Activated CD4-positive, alpha-beta T cell treated with anti-CD3 and anti-CD28 coated beads for 1 hour (primary cell): ENCODE measurements at places on chromosomes 2 and 18.

DNA sequence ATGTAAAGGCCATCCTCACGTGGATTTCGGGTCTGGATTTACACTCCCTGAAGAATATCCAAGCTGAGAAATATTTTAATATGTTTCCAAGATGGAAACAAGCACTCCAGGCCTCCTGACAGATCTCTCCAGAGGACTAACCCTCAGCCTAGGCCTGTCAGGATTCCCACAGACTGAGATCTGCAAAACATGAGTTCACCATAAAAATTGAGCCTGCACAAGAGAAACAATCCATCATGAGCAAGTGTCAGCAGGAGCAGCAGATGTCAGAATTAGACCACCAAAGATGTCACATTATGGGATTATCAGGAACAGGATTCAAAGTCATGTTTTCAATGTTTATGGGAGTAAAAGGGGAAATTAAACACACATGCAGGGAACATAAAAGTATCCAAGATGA lies 191.3 kb downstream of the TFCP2L1 start:
- DNase-seq: no peak

DNA sequence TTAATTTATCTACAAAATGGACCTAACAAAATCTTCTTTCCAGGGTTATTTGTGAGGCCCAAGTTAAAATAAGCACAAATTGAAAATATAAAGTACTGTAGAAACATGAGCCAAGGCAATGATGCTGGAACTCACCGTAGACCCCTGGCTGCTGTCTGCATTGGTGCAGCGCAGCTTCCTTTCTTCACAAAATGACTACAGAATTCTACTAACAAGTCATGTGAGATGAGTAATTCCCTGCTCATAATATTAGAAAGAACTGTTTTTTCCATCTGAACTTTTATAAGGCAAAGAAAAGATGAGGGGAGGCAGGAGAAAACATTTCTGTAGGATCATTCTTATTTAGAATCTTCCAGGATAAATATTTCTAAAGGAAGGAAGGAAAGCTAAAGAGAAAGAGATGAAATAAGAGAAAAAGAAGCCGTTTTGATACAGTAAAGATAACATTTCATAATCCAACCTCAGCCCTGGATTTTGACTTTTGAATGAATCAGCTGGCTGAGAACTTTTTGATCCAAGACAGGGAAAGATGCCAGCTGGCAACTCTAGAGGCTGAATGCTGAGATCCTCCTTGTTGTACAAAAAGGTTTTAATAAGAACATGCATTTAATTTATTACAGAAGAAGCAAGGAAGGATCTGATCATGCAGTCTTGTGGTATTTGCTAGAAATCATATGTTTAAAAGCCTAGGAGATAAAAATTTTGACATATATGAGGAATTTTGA lies 183.9 kb upstream of the KLHL14 start:
- DNase-seq: no peak

GRCh38 chr2:206543073-206543472 lies 99.2 kb upstream of the FAM237A start:
- DNase-seq: no peak

DNA sequence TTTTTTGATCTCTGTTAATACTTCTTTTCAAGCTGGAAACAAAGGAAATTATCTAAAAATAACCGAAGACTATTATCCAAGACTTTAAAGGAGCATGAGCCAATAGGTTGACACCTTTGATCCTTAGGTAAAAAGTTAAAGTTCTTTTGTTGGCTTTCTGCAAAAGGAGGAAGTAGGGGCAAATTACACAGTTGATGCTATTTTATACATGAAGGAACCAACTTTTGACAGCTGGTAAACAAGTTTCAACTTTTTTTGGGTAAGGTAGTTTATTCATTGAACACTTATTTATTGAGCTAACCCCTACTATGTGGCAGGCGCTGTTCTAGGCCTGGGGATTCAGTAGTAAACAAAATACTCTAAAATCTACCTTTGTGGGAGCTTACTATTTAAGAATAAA lies 66.6 kb upstream of the ZEB2 start:
- no peak for DNase-seq

GRCh38 chr2:149858216-149858615 lies 270.6 kb upstream of the MMADHC start:
- DNase-seq: no peak

GRCh38 chr2:109530712-109531111 lies 83.1 kb downstream of the SEPTIN10 start:
- DNase-seq: no peak

DNA sequence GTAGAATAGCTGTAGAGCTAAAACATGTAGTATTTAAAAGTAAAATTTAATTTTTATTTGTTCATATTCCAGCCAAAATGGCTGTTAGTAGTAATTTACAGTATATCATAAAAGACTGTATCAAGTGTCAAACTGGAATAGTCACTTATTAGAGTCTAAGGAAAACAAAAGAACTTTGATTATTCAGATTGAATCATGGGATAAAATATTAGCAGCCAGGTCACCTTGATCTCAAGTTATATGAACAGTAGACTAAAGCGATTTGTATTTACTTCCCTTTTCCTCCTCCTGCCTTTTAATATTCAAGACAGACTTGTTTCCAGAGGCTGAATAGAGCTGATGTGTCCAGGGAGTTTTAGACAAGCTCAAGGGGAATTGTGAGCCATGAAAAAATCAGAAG lies 54.4 kb downstream of the PMAIP1 start:
- no peak for DNase-seq

DNA sequence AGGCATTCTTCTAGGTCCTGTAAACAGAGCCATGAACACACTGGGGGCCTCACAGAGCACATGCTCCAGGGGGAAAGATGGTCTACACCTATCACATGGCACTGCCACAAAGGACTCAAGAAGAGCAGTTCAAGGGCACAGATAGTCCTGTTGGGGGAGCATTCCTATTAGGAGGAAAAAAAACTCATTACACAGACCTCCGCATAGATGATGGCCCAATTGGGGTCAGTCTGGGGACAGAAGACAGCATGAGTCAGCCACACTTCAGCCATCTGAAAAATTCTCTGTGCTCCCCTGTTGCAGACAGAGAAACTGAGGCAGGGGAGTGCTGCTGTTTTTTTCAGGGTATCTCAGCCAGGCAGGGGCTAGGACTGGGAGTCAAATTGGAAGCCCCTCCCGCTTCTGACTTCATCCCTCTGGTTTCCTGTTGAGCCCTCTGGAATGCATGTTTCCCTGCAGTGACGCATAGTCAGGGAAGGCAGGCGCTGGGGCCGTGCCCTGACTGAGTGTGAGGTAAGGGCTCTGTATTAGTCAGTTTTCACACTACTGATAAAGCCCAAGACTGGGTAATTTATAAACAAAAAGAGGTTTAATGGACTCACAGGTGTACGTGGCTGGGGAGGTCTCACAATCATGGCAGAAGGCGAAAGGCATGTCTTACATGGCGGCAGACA lies 67.9 kb downstream of the RHOB start:
- no peak for DNase-seq

- no peak for DNase-seq
These were observed 9.0 kb downstream of the CCDC68 start for GRCh38 chr18:54950221-54950620.

- no peak for DNase-seq
These were observed 102.7 kb upstream of the ARHGAP15 start for GRCh38 chr2:143026411-143027054.

GRCh38 chr2:239930378-239930777 lies 94.8 kb downstream of the NDUFA10 start:
- no peak for DNase-seq

DNA sequence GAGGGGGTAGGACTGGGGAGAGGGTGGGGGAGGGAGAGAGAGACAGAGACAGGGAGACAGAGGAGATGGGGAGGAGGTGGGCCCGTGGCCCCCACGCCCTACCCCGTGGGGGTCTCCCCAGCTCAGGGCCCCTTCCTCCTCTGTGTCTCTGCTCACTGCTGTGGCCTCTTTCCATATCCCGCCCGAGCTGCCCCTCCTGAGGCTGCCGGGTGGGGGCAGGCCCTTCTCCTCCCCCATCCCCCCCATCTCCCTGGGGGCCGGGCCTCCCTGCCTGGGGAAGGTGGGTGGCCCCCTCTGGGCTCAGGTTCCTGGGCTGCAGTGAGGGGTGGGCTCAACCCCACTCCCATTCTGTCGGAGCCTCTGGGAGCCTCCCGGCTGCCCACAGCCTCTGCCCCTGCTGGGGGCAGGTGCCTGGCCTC lies 332 bp upstream of the PDCD1 start:
- DNase-seq: no peak

- DNase-seq: no peak
These were observed 236.1 kb downstream of the SH3RF3 start for GRCh38 chr2:109365131-109365530.

GRCh38 chr2:225052703-225053102 lies 10.4 kb upstream of the DOCK10 start:
- no peak for DNase-seq

DNA sequence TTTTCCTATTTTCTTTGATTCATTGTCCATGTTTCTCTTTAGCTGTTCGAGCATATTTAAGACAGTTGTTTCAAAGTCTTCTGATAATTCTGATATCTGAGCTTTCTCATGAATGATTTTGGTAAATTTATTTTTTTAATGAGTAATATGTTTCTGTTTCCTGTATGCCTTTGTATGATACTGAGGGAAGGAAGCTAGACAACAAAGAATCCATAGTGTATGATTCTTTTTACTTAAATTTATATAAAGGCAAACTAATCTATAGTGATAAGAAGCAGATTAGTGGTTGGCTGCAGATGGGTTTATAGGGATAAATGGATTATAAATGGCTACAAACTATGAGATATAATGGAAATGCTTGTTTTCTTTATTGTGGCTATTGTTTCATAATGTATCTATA lies 352.7 kb upstream of the CDH2 start:
- no peak for DNase-seq

DNA sequence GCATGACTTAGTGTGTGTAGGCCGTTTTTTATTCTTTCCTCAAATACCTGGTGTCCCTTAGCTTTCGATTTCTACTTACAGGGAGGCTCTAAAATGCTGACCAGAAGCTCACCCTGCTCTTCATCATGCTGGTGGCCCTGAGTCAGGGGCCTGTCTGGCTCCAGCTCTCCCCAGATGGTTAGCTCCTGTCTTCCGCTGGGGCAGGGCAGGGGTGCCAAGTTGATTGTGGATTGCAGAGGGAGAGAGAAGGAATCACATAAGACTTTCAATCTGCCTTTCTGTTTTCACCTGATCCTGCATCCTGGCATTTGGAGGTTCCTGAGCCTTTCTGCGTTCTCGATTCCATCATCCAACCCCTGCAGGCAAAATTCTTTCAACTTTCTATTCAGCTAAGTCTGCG lies 4.2 kb downstream of the CIB4 start:
- no peak for DNase-seq

- DNase-seq: no peak
These were observed 77.7 kb downstream of the KCTD18 start for GRCh38 chr2:200431996-200432705.

DNA sequence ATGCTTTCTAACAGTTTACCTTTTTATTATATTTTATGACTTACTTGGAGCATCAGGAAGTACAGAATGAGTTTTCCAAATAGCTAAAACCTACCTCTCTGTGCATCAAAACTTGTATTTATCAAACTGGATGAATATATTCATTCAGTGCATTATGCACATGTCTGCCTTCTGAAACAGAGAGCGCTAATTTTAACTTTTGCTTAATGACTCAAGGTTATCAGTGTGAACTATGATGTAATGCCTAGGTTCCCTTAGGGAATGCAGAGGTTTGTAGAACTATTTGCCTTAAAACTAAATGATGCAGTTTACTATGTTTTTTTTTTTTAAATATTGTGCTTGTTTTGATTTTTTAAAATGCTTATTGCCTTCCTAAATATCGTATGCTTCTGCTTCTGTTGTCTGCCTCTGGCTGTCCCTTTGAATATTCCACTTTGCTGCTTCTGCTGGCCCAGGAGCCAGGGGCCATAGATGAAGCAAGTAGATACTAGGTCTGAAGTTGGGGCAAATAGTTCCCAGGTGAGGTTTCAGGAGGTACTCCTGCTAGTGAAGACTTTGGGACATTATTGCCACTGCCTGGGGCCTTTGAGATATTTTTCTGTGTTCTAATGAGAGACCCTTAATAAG lies 16.5 kb downstream of the TMEM178A start:
- no peak for DNase-seq

DNA sequence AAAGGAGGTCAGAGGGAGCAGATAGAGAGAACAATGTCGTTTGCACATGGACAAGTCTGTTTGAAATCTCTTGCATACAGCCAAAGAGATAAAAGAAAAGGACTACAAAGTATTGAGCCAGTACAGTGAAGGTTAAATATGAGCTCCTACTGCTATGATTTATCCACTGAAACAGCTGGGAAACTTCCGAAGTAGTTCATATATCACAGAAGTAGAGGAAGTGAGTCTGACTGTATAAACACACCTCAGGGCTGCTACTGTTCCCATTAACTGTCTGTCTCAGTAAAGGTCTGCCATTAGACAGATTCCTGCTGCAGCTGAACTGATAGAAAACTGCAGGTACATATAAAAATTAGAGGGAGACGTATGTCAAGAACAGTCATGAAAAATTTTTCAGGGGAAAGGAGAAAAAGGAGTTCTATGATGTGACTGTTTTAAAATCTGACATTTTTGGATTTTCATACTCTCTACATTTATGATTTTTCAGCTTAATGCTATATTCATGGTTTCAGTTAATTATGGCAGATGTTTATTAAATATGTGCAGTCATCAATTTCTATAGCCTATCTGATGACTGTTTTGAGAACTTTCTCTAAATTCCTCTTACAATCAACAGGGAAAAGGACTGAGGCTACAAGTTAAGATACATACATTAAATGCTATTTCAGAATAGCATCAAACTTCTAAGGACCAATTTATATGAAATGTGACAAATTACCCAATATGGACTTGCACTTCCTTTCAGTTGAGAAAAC lies 364.7 kb downstream of the ERBB4 start:
- DNase-seq: no peak

DNA sequence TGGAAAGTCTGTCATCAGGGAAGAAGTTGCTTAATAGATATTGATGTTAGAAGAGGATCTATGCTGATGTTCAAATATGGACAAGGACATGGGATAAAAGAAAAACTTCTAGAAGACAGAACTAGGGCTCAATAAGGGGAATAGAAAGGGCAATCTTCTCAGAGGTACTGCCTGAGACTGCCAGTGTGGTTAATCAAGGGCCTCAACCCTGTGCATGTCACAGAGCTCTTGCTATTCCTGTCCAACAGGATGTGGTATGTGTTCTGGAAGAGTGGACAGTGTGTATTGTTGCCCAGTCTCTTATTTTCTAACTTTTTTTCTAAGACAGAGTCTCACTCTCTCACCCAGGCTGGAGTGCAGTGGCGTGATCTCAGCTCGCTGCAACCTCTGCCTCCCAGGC lies 27.8 kb upstream of the RNF125 start:
- no peak for DNase-seq
